Activated CD8-positive, alpha-beta memory T cell treated with anti-CD3 and anti-CD28 coated beads for 4 hours (primary cell): ENCODE measurements at places on chromosomes 2 and 18.

GRCh38 chr2:29519338-29519925, 402.0 kb downstream of the ALK start:
- DNase-seq, result no peak

GRCh38 chr2:195486987-195487644, 169.9 kb upstream of the SLC39A10 start:
- DNase-seq, result no peak

GRCh38 chr2:192026059-192026824, 168.5 kb downstream of the TMEFF2 start:
- no peak for DNase-seq

DNA sequence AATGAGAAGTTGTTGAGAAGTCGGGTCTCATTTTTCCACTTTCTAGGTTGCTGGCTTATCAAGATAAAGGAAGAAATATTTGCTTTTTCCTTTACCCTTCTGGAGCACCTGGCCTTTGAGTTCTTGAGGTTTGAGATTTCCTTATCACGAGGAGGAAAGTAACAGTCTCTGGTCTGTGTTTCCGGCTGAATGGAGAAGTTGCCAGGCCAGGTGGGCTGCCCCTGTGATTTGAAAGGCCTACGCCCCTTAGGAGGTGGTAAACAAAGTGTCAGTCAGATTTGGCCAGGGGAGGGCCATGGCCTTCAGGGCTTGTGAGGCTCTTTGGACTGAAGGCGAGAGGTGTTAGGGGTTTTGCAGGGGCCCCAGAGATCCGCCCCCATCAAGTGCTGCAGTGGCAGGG, 156.7 kb upstream of the HAAO start:
- no peak for DNase-seq

- DNase-seq, result no peak
Observed at GRCh38 chr2:236177967-236178889, 10.0 kb upstream of the GBX2 start.

DNA sequence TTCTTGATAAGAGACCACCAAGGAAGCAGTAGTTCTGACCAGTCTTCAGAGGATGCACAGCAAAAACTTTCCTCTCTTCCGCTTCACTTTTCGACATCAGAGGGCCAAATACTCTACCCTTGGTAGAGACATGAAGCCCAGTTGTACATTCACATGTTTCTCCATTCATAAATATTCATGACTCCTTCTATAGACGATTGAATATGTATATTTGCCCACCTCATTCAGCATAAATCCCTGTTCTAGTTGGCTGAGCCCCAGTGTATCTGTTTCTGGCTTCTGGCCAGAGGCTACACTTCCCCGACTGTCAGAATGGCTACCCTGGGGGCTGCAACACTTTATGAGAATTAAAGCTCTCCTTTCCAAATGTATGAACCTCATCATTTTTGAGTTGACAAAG, 258.5 kb downstream of the ASXL3 start:
- no peak for DNase-seq

GRCh38 chr2:237408335-237409000, 5.5 kb downstream of the COL6A3 start:
- DNase-seq, result no peak

DNA sequence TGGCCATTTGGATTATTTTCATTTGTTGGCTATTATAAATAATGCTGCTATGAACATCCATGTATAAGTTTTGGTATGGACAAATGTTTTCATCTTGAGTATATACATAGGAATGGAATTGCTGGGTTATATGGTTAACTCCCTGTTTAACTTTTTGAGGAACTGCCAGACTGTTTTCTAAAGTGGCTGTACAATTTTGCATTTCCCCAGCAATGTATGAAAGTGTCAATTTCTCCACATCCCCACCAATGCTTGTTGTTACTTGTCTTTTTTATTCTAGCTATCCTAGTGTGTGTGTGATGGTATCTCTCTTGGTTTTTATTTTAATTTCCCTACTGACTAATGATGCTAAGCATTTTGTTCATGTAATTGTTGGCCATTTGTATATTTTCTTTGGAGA, 90.6 kb upstream of the CYP26B1 start:
- no peak for DNase-seq

DNA sequence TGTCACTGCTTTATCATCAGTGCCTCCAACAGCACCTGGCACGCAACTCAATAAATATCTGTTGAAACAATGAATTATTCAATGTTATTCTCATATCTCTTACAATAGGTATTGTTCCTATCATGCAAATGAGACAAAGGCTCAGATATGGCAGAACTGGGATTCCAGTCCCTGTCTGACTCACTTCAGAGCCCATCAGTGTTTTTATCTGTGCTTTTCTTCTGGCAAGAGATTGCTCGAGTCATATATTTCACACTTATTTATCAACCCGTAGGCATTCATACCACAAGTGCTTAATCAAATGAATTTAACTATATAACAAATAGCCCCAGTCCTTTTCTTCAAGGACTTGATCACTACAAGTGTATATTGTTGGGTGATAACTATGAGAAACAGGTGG, 76.4 kb upstream of the TSPYL6 start:
- DNase-seq, result no peak

GRCh38 chr2:207683879-207684627, 27.4 kb upstream of the CCNYL1 start:
- no peak for DNase-seq
